ENCODE measurements at places on chromosomes 1 and 21.

- no peak overlapping the region for H3K27ac ChIP-seq
- H3K4me3 ChIP-seq, result peak overlapping the region; percentile 70
- H3K27me3 ChIP-seq, result peaks cover 31% of the 10 kb centered on the region
- no peak for DNase-seq
- peaks cover 4% of the 10 kb centered on the region for H3K36me3 ChIP-seq
These were observed 2.2 kb upstream of the LIX1L start for GRCh38 chr1:145959957-145960467.

DNA sequence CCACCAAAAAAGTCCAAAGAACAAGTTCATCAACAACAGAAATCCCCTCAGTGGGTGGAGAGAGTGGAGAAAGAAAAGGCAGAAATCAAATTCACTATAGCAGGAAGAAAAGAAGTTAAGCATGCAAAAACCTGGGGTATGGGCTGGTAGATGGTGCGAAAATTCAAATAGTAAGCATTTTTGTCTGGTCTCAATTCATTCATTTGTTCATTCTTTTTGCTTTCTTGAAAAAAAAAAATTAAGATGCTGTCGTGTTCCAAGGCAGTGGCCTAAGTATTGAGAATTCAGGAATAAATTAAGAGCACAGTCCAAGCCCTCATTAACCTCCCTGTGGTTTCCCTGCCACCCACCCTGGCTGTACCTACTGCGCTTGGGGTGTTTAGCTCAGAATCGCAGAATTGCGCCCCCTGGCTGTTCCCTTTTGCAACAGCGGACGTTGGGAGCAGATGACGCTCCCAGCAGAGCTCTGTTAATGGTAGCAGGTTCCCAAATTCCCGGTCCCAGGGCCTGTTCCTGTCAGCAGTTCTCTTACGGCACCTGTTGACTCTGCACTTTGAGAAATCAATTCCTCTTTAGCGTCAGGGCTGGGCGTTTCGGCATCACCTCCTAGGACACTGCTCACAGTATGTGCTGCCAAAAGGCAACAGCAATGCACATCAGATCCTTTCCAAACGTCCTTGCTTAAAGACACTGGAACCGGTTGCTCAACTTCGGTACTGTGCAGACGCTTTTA, 34.0 kb upstream of the SSX2IP start:
- H3K4me3 ChIP-seq, result no peak overlapping the region
- peak; percentile 40 for DNase-seq
- H3K36me3 ChIP-seq, result no peaks in the 10 kb centered on the region
- H3K4me1 ChIP-seq, result peaks cover 10% of the 10 kb centered on the region
- H3K27ac ChIP-seq, result no peak overlapping the region

DNA sequence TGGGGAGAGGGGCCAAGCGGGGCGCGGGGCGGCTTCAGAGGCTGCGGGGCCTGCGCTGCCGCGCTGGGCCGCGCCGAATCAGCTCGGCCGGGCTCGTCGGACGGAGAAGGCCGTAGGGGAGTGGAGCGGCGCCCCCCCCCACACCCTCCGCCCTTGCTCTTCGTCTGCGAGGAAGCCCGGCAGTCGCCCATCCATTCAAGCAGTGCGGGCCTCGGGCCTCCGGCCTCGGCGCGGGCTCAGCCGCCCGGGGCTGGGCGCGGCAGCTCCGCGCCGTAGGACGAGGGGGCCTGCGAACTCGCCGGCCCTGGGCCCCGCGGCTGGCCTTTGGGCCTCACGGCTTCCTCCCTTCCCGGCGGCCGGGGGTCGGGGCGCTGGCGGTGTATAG, 564 bp downstream of the CTPS1 start:
- peak overlapping the region; percentile 92 for H3K4me3 ChIP-seq
- peak overlapping the region; percentile 44 for H3K27ac ChIP-seq
- H3K4me1 ChIP-seq, result peaks cover 27% of the 10 kb centered on the region
- no peak for DNase-seq

DNA sequence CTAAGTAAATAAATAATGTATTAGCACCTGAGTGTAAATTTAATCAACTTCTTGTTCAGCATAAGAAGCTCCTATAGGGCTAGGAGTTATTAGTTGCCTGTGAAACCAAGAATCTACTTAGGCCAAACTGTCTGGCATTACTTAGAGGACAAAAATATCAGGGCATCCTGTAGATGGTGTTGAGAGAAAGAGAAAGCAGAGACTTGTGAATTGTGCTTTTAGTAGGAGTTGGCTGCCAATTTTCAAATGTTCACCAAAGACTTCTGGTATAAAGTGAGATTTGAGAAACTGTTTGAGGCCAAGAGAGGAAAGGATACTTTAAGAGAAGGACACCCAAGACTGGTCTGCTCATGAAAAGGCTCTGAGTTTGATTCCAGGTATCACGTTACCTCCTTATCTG, 315.5 kb upstream of the DEPDC1 start:
- DNase-seq, result no peak
- peaks cover 21% of the 10 kb centered on the region for H3K4me1 ChIP-seq
- no peak overlapping the region for H3K27ac ChIP-seq
- no peaks in the 10 kb centered on the region for H3K27me3 ChIP-seq
- H3K36me3 ChIP-seq, result no peaks in the 10 kb centered on the region

DNA sequence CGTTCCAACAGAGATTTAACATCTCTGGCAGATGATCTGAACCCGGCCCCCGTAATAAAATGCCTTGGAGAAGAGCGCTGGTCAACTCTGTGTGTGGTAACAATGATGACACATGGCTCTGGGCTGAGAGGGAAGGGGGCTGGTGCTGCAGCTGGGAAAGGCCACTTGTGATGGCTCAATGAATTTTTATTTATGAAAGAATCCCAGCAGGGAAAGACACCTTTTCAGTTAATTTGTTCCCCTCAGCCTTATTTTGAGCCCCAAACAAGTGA, 59.4 kb downstream of the SYT6 start:
- no peak overlapping the region for H3K4me3 ChIP-seq
- DNase-seq, result no peak
- H3K27ac ChIP-seq, result no peak overlapping the region

DNA sequence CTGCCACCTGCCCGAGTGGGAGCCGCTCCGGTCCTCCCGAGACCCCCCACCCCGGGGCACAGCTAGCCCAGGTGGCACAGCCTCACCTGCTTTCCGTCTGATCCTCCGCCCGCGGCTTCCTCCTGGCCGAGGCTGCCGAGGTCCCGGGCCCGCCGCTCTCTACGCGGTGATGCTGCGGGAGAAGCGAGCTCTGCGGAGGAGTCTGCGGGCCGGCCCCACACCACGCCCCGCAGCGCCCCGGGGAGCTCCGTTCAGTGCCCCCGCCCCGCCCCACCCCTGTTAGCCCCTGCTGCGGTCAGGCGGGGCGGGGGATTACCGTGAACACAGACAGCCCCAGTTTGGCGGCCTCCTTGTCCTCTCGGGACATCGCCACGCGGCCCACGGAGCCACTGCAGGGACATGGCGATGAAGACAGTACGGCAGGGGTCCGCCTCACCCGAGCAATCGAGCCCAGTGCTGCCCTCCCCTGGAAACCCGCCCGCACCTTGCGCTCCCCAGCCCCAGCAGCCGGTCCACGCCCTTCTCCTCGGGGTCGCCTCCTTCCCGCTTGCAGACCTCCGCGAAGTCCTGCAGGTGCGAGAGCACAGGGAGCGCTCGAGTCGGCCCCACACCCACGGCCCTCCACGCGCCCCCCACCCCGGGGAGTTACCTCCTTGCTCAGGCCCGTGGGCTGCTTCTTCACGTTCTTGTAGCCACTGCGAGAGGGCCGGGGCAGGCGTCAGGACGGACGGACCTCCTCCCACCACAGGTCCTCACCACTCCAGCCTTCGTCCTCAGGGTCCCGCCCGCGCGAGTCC, 933 bp downstream of the C1orf35 start:
- H3K4me1 ChIP-seq, result peaks cover 9% of the 10 kb centered on the region
- peaks cover 13% of the 10 kb centered on the region for H3K27me3 ChIP-seq
- DNase-seq, result peak; percentile 62
- peaks cover 24% of the 10 kb centered on the region for H3K36me3 ChIP-seq
- H3K27ac ChIP-seq, result no peak overlapping the region

- H3K27me3 ChIP-seq, result peaks cover 11% of the 10 kb centered on the region
- H3K27ac ChIP-seq, result no peak overlapping the region
- no peaks in the 10 kb centered on the region for H3K36me3 ChIP-seq
- peaks cover 29% of the 10 kb centered on the region for H3K4me1 ChIP-seq
- no peak overlapping the region for H3K4me3 ChIP-seq
These were observed 12.4 kb downstream of the KLHDC8A start for GRCh38 chr1:205344066-205344928.

DNA sequence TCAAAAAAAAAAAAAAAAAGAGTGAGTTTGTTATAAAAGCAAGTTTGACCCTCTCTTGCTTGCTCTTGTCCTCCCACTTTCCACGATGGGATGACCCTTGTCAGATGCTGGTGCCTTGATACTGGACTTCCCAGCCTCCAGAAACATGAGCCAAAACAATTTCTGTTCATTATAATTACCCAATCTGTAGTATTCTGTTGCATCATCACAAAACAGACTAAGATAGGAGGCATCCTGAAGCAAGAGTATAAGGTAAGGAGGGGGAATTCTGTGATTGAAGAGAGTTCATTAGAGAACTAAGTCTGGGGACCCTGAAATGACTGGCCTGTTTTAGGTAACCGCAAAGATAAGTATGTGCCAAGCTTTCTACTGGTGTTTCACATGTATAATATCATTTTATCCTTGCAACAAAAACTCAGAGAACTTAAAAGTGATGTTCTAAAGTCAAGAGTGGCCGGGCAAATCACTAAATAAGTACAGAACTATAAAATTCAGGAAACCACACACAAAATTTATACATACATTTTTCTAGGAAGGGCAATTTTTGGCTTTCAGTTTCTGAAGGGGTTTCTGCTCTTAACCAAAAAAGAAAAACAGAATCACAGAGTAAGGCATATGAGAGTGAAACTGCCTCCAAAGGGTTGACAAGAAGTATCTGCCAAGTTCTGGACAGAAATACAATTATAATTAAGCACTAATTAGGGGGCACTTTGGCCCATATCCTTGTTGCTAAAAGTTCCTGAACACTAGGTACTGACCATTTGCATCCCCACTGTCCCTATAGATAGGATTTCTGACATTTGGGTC, 14.0 kb downstream of the DNALI1 start:
- H3K27ac ChIP-seq, result no peak overlapping the region
- H3K4me1 ChIP-seq, result peaks cover 7% of the 10 kb centered on the region
- DNase-seq, result no peak
- H3K36me3 ChIP-seq, result peaks cover 70% of the 10 kb centered on the region
- no peak overlapping the region for H3K4me3 ChIP-seq
- H3K27me3 ChIP-seq, result no peaks in the 10 kb centered on the region

- H3K4me1 ChIP-seq, result peaks cover 5% of the 10 kb centered on the region
- DNase-seq, result no peak
- peaks cover 2% of the 10 kb centered on the region for H3K27me3 ChIP-seq
- H3K4me3 ChIP-seq, result no peak overlapping the region
These were observed 550.2 kb downstream of the LMO4 start for GRCh38 chr1:87878873-87879272.

GRCh38 chr1:12305377-12305776, 75.5 kb downstream of the VPS13D start:
- peaks cover 54% of the 10 kb centered on the region for H3K36me3 ChIP-seq
- H3K27me3 ChIP-seq, result no peaks in the 10 kb centered on the region
- H3K4me1 ChIP-seq, result no peaks in the 10 kb centered on the region
- no peak for DNase-seq
- H3K4me3 ChIP-seq, result peak overlapping the region; percentile 84

- no peak overlapping the region for H3K4me3 ChIP-seq
- DNase-seq, result no peak
- no peaks in the 10 kb centered on the region for H3K4me1 ChIP-seq
- no peak overlapping the region for H3K27ac ChIP-seq
- H3K36me3 ChIP-seq, result no peaks in the 10 kb centered on the region
- H3K27me3 ChIP-seq, result no peaks in the 10 kb centered on the region
These were observed 1765.2 kb downstream of the NCAM2 start for GRCh38 chr21:22763442-22763841.

DNA sequence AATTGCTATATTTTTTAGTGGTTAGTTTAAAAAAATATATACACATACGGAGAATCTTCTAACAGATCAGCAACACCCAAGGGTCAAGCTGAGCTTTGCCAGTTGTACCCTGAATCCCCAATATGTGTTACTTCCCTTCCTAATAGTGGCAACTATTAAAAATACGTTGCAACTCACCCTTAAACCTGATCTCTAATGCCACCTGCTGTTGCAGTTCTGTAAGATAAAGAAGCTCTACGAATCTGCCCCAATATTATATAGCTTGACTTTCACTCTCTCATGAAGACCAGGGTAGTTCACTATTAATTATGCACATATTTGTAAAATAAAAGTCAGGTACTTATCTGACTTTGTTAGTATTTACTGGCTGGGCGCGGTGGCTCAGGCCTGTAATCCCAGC, 58.4 kb downstream of the ASH1L start:
- no peaks in the 10 kb centered on the region for H3K36me3 ChIP-seq
- peaks cover 6% of the 10 kb centered on the region for H3K4me1 ChIP-seq
- no peaks in the 10 kb centered on the region for H3K27me3 ChIP-seq
- no peak overlapping the region for H3K4me3 ChIP-seq

DNA sequence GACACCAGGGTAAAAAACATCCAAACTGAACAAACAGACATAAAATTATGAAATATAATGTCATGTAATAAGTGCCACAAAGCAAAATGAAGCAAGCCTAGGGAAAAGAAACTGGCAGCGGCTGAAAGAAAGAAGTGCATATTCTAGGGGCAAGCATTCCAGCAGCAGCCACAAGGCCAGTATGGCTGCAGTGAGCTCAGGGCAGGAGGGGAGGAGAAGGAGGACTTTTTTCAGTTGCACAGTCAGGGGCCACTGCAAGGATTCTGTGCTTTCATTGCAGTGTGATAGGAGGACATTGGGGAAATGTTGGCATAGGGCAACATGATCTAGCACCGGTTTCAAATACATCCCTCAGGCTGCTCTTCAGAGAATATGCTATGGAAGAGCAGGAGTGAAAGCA, 263.8 kb downstream of the NEGR1 start:
- no peaks in the 10 kb centered on the region for H3K27me3 ChIP-seq
- no peaks in the 10 kb centered on the region for H3K4me1 ChIP-seq
- H3K27ac ChIP-seq, result no peak overlapping the region
- H3K4me3 ChIP-seq, result no peak overlapping the region
- DNase-seq, result no peak
- no peaks in the 10 kb centered on the region for H3K36me3 ChIP-seq

DNA sequence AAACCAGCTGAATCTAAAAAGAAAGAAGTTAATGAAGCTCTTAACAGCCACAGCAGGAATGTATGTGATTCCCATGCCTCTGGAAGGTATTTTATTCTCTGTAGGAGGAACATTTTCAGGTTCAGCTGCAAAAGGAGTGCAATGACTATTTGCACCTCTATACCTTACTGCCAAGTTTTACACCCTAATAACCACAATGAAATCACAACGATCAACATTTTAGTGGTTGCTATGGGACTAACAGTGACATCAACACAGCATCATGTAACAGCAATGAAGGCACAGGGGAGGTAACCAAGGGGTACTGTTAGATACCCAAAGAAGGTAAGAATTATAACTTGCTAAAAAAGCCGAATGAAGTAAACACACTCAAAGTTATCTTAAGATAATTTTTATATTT, 116.3 kb upstream of the HP1BP3 start:
- no peak for DNase-seq
- H3K27me3 ChIP-seq, result peaks cover 2% of the 10 kb centered on the region
- no peak overlapping the region for H3K27ac ChIP-seq

GRCh38 chr21:46598581-46599572, 6.0 kb downstream of the S100B start:
- peaks cover 16% of the 10 kb centered on the region for H3K4me1 ChIP-seq
- peaks cover 5% of the 10 kb centered on the region for H3K27me3 ChIP-seq
- no peak overlapping the region for H3K4me3 ChIP-seq
- H3K36me3 ChIP-seq, result peaks cover 14% of the 10 kb centered on the region

GRCh38 chr1:177975588-177976495, 6.0 kb upstream of the SEC16B start:
- no peak overlapping the region for H3K27ac ChIP-seq
- no peaks in the 10 kb centered on the region for H3K27me3 ChIP-seq
- no peaks in the 10 kb centered on the region for H3K36me3 ChIP-seq
- no peaks in the 10 kb centered on the region for H3K4me1 ChIP-seq
- DNase-seq, result no peak
- no peak overlapping the region for H3K4me3 ChIP-seq

Measured in endothelial cell (in vitro differentiated cells).